ENCODE measurements at places on chromosomes 7 and 10.

- DNase-seq, result no peak
Measured at GRCh38 chr10:72039377-72039776, 49.0 kb downstream of the SPOCK2 start.

DNA sequence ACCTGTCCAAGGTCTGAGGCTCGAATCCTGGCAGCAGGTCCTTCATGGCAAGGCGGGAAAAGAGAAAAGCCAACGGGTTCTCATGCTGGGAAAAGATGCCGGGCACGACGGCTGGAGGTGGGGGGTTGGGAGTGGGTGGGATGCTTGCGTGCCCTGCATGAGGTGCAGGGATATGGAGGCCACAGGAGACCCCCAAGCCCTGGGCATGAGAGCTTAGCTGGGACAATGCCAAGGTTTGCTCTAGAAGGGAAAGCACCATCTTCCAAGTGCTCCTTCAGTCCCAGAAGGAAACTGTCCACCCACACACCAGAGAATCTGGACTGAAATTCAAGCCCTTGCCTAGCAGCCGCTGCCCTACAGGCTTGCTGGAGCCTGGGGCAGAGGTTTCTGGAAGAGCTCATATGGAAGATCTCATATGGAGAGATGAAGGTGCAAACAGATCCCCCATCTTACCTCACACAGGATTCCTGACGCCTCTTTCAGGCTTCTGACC is 64.3 kb downstream of the ZRANB1 start:
- no peak for DNase-seq

DNA sequence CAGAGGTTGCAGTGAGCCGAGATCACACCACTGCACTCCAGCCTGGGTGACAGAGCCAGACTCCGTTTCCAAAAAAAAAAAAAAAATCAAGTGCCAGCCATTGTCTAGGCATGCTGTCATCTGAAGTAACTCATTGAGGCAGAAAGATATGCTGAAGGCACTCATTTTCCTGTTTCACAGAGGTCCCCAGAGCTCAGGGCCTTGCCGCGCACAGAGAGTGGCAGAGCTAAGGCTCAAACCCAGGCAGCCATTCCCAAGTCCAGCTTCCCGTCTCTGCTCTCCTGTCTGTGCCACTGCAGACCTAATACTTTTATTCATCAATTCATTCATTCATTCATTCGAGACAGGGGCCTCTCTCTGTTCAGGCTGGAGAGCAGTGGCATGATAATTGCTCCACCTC is 3.5 kb downstream of the GRIFIN start:
- no peak for DNase-seq

DNA sequence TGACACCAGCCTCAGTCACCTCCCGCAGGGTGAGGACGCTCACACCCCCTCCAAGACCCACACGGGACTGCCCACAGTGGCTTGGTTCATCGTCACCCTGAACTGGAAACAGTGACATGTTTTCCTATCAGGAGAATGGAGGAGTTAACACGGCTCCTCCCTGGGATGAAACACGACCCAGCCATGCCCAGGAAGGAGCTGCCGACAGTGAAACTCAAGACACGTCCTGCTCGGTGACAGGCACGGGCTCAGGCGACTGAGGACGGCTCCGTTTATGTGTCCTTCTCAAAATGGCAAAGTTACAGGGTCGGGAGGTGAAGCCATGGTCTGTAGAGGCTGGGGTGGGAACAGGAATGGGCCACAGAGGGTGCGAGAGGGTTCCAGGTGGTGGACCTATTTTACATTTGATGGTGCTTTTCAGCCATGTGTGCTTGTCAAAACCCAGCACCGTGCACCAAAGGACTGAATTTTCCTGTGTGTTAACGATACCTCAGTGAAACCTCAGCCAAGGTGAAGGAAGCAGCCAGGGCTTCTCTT is 272.4 kb downstream of the ADARB2 start:
- DNase-seq, result no peak

DNA sequence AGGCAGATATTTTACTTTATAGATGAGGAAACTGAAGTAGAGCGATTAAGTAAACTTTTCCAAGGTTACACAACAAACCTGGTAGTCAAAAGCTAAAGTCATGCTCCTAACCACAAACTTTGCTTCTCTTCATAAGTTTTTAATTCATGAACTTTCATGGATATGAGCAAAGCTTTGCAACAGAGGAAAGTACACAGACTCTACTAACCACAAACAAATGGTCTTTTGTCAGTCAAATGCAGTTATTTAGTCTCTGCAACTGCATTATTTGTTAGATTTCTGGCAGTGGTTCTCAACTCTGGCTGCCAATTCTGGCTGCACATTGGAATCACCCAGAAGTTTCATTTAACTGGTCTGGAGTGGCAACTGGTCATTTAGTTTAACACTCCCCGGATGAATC is 140.6 kb upstream of the TMEM168 start:
- DNase-seq, result no peak

- DNase-seq, result no peak
Measured at GRCh38 chr7:67267914-67268313, 271.3 kb downstream of the TYW1 start.

GRCh38 chr7:133391206-133391605 is 138.3 kb downstream of the EXOC4 start:
- DNase-seq, result no peak

DNA sequence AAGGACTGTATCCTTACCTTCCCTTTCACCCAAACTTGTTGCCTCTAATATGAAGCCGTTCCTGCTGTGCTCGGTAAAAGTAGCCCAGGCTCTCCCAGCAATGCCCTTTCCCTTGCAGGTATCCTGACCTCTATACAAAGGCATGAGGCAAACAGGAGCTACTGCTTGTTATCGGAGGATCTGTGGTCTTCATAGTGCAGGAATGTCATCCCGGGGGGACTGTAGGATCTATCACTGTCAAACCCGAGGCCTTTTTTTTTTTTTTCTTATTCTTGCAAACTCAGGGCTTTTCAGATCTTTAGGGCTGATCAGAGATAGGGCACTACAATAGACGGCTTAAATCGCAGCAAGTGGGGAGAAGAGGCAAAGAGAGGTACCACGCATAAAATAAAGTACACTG is 1206.6 kb downstream of the TYW1 start:
- DNase-seq, result no peak

DNA sequence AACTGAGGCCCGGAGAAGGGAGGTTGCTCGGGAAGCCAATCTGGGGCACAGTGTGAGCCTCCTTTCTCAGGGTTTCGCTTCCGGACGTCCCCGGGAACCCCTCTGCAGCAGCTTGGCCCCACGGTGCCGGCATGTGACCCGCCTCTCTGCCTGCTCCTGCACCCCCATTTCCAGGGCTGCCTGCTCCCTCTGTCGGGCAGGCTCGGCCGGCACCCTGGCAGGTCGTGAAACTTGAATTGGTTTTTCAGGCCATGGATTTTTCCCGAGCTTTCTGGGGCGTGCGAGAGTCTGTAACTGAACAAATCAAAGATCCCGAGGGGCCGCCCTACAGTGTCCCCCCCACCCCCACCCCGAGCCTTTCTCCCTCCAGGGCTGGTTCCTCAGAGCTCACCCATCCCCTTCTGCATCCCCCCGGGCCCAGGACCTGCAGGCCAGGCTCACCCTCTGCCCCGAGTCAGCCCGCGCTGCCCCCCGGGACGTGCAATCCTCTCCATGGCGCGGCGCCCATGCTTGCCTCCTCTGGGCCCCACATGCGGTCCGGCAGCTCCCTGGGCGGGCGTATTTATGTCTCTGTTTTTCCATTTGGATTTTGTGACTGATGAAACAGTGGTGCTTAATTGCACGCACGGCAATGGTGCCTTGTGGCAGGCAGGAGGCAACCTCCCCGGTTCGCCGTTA is 58.1 kb downstream of the UNCX start:
- DNase-seq, result no peak

All from mesothelial cell of epicardium (in vitro differentiated cells).